ENCODE measurements at places on chromosomes 16 and 17.
A peak's percentile ranks its signal among the peaks of the same experiment; 100 is the strongest.

GRCh38 chr17:62967205-62967529 lies 1.1 kb downstream of the TANC2 start:
- no peak for DNase-seq

DNA sequence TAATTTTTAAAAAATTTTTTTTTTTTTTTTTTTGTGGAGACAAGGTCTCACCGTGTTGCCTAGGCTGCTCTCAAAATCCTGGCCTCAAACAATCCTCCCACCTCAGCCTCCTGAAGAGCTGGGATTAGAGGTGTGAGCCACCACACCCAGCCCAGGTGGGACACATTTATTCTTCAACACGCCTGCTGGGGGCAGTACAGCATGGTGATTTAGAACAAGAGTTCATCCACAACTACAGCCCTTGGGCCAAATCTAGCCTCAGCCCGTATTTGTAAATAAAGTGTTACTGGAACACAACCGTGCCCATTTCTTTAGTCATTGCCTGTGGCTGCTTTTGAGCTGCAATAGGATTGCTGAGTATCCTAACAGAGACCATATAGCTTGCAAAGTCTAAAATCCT lies 92.8 kb downstream of the KATNIP start:
- DNase-seq = no peak

GRCh38 chr16:9522614-9523013 lies 431.2 kb downstream of the HAPSTR1 start:
- no peak for DNase-seq

DNA sequence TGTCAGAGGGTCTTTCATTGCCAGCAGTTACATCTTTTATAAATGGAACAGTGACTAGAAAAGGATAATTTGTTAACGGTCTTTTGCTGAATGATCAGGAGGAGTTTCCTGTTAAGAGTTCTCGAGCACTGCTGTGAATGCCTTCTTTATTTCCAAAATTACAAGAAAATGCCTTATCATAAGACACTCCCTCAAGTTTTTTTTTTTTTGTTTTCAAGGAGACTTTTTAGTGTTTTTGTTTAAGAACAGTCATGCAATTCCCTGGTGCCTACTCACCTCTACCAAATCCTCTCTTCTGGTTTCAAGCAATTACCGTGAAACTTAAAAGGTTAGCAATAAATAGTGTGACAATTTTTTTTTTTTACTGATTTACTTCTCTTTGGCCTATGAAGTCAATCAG lies 19.0 kb upstream of the VWA3A start:
- no peak for DNase-seq

DNA sequence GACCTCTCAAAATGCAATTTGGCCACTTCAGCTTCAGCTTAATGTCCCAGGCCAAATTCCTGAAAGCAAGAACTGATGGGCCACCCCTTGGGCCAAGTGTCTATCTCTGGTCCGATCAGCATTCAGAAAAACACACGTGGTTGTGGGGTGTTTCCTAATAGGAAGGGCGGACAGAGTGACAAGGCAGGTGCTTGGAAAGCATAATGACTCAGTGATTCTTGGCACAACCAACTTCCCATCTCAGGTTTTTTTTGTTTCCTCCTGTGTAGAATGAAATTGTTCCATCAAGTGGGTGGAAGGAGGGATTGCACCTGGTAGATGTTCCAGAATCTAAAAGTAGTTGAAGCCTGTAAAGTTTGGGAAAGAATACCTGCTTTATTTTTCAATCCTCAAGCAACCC lies 155.6 kb downstream of the HS3ST2 start:
- no peak for DNase-seq

- DNase-seq = no peak
Observed at GRCh38 chr17:29379084-29379991, 10.8 kb upstream of the TAOK1 start.

GRCh38 chr17:3207367-3207766 lies at the start of gene OR1A1:
Gene OR1A1, plus strand, starts transcription at chr17:3207667. Its CDS starts 7,954 bp downstream, at chr17:3215621.
- DNase-seq = no peak

- DNase-seq = no peak
Observed at GRCh38 chr17:30226878-30227277, 8.6 kb downstream of the SLC6A4 start.

DNA sequence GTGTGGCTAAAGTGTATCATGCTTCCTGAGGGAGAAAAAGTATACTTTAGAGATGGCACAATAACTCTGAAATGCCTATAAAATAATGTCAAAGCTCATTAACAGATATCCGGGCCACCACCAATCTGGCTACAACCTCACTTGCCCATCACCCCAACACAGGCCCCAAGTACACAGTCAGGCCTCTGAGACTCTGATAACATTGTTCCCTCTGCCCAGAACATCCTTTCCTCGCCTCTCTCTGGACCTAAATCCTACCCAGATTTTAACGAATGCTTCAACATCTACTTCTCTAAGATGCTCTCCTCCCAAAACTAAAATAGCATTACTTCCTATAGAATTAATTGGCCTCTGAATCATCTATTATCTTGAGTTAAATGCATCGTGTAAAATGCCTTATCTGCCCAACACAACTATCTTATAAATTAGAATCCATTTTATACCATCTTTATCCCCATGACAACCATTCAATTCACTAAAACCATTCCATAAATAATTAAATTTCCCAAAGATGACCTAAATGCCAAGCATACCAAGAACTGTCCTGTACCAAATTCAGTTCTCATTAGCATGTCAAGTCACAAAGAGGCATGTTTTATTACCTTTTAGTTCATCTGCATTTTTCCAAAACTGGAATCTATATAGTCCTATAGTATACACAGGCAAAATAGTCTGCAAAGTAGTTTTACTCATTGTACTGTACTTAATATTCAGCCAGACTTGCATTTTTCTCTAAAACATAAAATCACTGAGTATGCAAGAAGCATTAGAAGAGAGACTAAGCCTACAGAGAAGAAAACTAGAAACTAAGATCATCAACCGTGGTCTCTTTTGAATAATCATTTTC lies 15.7 kb downstream of the HELZ start:
- DNase-seq = no peak

GRCh38 chr17:2183346-2183745 lies 120.2 kb downstream of the SMG6 start:
- DNase-seq = no peak

GRCh38 chr16:74053826-74054225 lies 242.8 kb upstream of the PSMD7 start:
- DNase-seq = no peak

GRCh38 chr16:68386628-68387027 lies 61.7 kb downstream of the SMPD3 start:
- no peak for DNase-seq

DNA sequence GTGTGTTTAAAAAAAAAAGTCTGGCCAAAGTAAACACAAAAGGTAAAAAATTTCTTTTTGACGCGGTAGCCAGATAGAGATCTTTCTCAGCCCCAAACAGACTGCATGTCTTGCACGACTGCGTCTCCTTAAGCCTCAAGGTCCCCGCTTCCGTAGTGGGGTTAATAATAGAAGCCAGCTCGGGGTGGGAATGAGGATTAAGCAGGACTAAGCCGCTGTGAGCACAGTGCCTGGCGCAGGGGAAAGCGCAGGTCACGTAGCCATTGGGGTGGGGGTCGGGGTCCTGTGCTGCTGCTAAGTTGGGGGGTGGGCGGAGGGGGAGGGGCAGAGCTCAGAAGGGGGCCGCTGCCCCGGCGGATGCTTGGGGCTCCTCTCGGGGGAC lies 521 bp downstream of the GGA2 start:
- peak; percentile 19 for DNase-seq

DNA sequence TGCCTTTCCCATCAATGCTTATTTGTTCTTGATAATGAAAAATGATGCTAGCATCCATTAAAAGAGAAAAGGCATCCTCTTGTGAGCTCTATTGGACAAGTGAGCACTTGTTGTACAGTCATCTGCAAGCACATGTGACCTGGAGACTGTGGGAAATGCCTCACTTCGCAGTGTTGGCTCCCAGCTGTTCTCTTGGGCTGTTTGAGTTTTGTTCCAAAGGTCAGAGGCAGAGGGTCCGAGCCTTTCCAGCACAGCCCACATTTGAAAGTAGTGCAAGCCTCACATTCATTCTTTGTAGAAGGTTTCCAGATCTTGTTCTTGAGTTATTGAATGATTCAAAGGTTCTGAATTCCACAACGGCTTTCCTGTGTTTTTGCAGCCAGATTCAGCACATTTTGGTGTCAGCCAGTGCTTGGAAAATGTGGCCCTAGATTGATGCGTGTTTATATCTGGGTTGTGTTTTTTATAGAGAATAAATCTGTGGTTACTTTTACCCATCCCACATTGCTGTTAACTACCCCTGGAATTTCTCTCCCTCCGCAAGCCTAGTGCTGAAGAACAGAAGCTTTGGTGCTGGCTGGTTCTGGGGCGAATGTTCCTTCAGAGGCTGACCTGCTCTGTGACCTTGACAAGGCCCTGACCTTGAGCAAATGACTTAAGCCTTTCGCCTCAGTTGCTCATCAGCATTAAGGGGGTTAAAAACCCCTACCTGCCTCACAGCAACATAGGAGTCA lies 49.8 kb downstream of the CDH1 start:
- DNase-seq = no peak

- DNase-seq = no peak
Observed at GRCh38 chr16:89375021-89375420, 115.3 kb downstream of the ANKRD11 start.

DNA sequence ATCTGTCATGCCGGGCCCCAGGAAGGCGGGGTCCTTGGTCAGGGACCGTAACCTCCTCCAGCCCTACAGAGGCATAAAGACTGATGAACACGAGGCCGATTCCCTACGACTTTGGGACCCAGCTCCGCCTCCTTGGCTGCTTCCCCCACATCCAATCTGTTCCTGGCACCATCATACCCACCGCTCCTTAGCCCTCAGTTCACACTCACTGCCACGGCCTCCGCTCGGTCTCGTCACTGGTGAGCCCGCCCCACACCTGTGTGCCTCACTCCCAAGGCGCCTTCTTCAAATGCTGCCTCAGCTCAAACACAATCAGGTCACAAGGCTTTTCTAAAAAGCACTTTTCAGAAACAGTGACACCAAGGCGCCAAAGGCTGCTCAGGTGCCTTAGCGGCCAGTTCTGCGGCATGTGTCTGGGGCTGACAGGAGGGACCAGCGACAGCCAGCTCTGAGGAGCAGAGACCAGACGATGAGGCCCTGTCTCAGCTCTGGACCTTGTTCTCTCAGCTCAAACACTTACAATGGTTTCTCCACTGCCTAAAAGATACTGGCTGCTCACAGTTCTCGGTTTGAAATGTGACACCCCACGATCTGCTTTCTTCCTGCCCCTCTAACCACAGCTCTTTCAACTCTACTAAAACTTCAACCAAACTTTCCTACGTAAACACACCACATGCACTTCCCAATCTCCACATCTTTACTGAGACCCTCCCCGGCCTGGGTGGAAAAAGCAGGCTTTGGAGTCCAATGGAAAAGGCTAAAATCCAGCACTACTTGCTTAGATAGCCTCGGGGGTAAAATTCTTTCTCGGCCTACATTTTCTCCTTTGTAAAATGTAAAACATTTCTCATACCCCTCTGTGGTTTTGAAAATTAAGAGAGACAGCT lies 33.2 kb downstream of the CYB5D2 start:
- peak; percentile 28 for DNase-seq

DNA sequence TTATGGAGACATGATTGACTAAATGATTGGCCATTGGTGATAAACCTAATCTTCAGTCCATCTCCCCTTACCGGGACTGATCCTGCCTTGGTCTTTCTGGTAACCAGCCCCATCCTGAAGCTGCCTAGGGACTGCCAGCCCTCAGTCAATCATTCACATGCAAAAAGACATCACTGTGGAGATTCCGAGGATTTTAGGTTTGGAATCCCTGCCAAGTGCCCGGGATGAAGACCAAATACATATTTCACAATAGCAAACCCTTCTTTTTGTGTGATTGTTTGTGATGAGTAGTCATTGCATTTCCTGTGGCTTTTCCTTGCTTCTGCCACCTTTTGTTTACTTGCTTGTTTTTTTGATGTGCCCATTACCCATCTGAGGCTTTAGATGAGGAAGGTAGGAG lies 44.0 kb downstream of the EPN2 start:
- DNase-seq = no peak

- DNase-seq = no peak
Observed at GRCh38 chr17:5838661-5839300, 231.4 kb upstream of the WSCD1 start.

GRCh38 chr17:64472564-64472963 lies 23.6 kb downstream of the MILR1 start:
- DNase-seq = no peak

DNA sequence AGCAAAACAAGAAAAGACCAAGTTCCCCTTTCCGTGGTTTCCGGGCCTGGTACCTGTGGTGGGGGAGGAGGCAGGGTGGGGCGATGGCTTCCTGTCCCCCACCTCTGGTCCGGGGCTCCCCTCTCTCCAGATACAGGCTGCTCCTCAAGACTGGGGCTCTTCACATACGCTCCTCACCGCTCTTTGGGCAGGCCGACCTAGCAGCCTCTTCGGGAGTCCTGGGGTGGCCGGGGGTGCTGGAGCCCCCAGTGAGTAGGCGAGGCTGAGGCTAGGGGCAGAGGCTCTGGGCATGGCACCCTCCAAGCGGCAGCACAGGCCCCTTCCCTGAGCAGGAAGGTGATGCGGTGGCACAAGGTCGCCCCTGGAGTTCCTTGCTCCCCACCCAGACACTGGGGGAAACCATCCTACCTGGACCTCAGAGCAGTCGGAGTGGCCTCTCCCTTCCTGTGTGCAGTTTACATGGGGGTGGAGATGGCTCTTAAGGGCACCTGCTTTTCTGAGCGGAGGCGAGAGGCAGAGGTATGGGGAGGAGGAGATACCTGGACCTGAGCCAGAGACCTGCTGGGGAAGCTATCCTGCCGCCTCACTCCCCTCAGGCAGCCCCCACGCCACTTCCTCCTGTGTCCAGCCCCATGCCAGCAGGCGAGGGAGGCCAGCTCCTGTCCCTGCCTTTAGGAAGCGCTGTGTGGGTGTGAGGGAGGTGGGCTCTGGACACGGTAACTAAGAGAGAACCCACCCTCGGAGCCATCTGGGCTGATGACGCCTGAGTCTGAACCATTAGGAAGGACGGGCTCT lies 891 bp downstream of the CORO1A start:
- DNase-seq = peak; percentile 67

DNA sequence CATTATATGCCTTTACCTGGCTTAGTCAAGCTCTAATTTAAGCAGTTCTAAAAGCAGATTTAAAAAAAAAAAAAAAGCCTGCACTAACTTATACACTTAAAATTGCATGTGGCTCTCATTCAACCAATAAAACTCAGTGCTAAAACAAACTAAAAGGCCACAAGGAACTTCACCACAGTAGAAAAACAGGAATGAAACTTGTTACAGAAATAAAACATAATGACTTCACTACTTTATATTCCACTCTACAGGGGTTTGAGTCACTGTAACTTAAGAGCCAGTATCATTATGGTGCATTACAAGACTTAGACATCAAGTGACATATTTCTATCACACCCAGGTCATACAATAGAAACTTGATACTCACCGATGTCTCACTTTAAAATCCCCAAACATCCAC lies 11.1 kb downstream of the CA10 start:
- no peak for DNase-seq

GRCh38 chr17:17870247-17870646 lies 33.5 kb upstream of the SREBF1 start:
- DNase-seq = no peak

GRCh38 chr17:44387804-44388203 lies 1.6 kb downstream of the ITGA2B start:
- no peak for DNase-seq

Measured in T-helper 9 cell (primary cell).